A549 treated with RU486 at 1 μM for 4 hours (cell line): ENCODE measurements at places on chromosomes 4 and X. TPM values are rescaled to one million over a fixed set of nuclear protein-coding genes. Genes with fewer than 3 reads are reported as not detected.

The STOX2 gene
- total RNA-seq = 1.9 to 3.5 TPM (median 2.8 TPM) in 5 replicates

The ADH6 gene
- 0.09 TPM in 1 of 5 replicates, not detected in the others for total RNA-seq

The NLGN4X gene
- not detected in 5 replicates for total RNA-seq

The SOWAHB gene
- 0.05 to 0.06 TPM in 2 of 5 replicates, not detected in the others for total RNA-seq

The ZDHHC15 gene
- not detected in 5 replicates for total RNA-seq

The HAND2 gene
- 0.29 to 0.92 TPM (median 0.42 TPM) in 5 replicates for total RNA-seq

The PLAC1 gene
- 0.32 to 0.82 TPM (median 0.63 TPM) in 5 replicates for total RNA-seq

The LDB2 gene
- not detected in 5 replicates for total RNA-seq
